CD8-positive, alpha-beta T cell (primary cell): ENCODE measurements at places on chromosomes 6 and 20. TPM values are rescaled to one million over a fixed set of nuclear protein-coding genes. Genes with fewer than 3 reads are reported as not detected.

DNA sequence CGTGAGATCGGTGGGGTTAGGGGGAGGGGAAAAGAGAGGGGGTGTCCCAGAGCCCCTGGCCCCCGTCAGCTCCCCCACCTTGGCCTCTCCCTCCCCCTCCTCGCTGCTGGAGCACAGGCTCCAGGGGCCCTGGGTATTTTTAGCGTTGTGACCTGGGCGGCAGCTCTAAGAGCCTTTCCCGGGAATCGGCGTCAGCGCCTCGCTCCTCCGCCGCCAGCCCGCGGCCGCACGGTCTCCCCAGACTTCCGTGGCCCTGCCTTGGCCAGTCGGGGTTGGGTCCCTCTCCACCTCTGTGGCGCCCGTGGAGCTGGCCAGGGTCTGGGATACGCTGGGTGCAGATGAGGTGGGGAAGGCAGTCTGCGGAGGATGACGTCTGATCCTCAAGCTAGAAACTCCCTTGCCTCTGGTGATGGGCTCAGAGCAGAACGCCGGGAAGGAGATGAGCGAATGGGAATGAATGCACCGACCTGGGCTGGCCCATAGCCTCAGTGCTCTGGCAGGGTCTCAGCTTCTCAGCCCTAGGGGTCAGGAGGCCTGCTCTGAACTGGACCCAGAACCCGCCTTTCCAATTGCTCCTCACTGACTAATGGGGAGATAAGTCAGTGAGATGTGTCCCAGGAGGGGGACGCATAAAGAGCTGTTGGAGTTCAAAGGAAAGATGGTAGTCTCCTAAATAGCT lies 883 bp upstream of the DBNDD2 start:
- no peak for DNase-seq

The E2F1 gene
- 1.2 TPM for total RNA-seq

- DNase-seq, result no peak
These were observed 46.9 kb upstream of the ARMC2 start for GRCh38 chr6:108801366-108801765.

The PTK6 gene
- 0.11 TPM for total RNA-seq

DNA sequence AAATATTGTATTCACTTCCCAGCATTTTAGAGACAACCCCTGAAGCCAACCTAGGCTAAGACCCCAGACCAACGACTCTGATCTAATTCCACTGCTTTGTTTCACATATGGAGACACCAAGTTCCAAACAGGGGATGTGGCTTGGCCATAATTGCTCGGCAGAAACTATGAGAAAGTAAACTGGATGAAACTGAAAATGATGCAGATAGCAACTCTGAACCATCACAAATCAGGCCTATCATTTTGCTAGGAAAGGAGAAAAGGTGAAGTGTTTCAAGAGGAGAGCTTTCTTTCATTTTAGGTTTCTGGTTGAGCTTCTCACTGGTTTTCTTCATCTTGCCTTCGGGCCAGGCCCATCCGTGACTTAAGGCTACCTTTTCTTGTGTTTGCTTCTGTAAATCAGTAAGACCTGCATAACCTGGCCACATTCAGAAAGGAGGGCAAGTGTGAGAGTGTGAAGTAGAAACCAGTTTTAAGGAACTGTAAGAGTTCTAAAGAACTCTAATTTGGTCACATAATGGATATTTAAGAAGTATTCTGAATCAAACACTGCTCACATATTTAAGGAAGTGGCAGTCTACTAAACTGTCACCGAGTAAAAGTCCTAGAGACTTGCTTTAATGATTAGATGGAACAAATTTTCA lies 105.8 kb downstream of the BACH2 start:
- DNase-seq, result no peak

The RHAG gene
- total RNA-seq, result not detected

DNA sequence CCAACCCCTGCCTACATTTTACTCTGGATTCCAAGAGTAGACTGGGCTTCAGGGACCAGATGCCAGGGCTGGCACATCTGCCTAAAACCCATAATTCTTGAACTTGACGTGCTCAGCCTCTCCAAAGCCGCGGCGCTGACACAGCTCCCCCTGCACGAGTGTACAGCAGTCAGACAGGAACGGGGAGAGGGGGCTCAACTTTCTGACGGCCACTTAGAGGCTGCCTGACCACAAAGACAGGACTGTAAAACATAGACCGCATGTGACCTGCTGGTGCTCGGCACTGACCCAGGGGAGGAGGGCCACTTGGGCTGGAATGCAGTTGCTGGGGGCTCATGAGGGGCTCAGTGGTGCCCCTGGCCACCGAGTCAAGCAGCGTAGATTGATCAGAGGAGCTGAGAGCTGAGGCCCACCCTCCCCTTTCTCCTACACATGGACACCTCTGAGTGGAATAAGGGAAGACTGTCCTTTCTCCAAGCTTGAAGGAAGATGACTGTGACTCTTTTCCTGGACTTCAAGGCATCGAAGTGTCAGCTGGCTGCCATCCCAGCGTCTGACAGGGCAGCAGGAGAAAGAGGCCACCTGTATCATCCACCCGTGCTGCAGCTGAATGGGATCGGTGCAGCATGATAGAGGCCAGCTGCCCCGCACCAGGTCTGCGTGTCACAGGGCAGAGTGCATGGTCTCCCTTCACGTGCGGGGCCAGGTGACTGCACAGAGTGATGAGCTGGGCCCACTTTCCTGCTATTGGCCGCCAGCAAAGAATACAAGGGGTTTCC lies 171.3 kb upstream of the AGPAT4 start:
- no peak for DNase-seq

The DACT2 gene
- total RNA-seq, result not detected

GRCh38 chr20:17709361-17710293 lies 9.9 kb downstream of the BANF2 start:
- no peak for DNase-seq

The CASS4 gene
- total RNA-seq, result 23.5 TPM

- no peak for DNase-seq
These were observed 222.9 kb downstream of the EPHA7 start for GRCh38 chr6:93196406-93196970.

GRCh38 chr20:21632735-21633053 lies 72.8 kb upstream of the PAX1 start:
- DNase-seq, result no peak

The GSTA2 gene
- total RNA-seq, result not detected

- DNase-seq, result no peak
These were observed 23.1 kb downstream of the SERPINB1 start for GRCh38 chr6:2818593-2818992.
